ENCODE measurements at places on chromosomes 6 and 20.

DNA sequence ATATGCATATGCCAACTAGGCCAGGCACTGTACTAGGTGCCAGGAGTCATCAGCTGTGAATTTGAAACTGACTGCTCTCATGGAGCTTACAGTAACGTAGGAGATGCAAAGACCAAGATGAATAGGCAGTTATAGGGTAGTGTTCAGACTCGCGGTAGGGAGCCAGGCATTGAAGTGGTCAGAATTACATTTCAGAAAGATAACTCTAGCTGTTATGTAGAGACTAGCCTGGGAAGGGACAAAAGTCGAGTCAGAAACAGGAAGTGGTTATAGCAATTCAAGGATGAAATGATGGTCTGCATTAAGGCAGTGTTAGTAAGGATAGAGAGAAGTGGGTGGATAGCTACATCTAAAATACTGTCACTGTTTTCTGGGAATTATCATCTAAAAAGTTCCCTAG, 56.6 kb downstream of the PCMT1 start:
- DNase-seq: no peak

GRCh38 chr6:10580570-10580969, 59.4 kb downstream of the GCNT2 start:
- DNase-seq: no peak

- no peak for DNase-seq
Measured at GRCh38 chr6:18424201-18424600, 37.1 kb downstream of the RNF144B start.

DNA sequence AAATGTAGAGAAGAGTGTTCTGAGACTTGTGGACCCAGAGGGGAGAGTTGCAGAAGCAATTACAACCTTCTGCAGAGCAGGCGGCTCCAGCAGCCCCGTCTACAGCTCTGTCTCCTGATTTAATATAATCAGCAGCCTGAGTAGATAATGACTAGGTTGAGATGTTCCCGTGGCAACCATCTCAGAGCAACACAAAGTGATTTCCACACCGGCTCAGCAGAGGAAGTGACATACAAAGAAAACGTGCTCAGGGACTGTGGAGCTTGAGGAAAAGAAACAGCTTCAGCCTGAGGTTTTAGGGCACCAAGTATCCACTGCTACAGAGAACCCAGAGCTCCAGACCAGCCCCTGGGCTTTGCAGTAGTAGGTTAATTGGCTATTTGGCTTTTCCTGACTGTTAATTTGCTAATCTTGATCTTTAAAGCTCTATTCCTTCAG, 136.4 kb downstream of the MTFR2 start:
- no peak for DNase-seq

DNA sequence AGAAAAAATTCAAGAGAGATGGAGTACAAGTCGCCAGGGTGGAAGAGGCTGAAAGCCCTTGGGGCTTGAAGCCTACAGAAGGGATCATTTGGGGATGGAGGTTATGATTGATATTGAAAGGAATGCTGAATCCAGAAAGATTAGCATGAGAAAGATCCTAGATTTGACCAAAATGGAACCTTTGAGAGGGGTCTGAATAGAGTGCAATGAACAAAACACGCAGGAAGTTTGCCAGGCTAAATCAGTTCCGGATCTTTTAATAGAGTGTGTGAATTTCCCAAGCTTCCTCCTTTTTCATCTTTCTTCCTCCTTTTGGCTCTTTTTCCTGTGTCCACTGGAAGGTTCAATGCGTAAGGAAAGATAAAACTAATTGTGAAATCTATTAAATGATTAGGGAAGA, 15.3 kb downstream of the IPCEF1 start:
- DNase-seq: no peak

DNA sequence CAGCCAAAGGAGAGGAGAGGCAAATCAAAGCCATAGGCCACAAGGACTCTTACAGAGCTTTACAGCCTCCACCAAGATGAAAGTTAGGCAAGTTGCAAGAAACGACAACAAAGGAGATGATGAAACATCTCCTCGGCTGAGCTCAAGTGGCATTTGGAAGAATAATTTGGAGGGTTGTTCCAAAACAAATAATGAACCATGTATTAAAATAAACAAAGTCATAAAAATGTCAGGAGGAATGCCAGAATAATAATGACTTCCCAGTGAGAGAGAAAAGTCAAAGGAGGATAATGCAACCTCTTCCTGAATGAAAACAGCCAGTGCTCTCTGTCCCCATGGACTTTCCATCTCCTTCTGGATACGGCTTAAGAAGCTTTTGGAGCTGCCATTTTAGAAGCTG, 371.4 kb upstream of the ID4 start:
- no peak for DNase-seq

DNA sequence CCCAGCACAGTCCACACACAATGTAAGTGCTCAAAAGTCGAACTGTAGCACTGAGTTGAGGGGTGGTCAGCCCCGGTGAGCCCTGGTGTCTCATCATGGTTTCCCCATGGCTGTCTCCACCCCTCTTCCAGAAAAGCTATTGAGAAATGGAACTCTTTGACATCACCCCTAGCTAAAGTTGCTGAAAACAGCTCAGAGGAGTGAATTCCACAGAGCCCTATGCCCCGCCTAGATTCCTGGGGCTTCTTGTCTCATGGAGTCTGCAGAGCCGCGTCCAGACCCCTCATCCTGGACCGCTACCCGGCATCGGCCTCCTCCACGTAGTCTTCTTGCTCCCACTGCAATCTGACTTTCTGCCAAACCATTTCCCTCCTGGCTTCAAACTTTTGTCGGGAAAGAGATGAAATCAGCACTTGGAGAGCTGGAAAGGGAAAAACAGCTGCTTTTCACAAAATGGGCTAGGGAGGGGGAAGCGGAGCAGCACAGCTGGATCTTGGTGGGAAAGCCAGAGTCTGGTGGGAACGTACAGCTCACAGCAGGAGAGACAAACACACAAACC, 132.2 kb downstream of the SNX5 start:
- no peak for DNase-seq

- no peak for DNase-seq
Measured at GRCh38 chr20:25452333-25452732, 44.9 kb downstream of the GINS1 start.

GRCh38 chr20:37207171-37207570, 27.8 kb upstream of the MROH8 start:
- no peak for DNase-seq

GRCh38 chr6:31299947-31300346, 28.1 kb upstream of the HLA-C start:
- DNase-seq: no peak

- DNase-seq: no peak
Measured at GRCh38 chr6:37653933-37654565, 43.6 kb downstream of the MDGA1 start.

GRCh38 chr6:22884456-22884855, 315.1 kb downstream of the HDGFL1 start:
- no peak for DNase-seq

DNA sequence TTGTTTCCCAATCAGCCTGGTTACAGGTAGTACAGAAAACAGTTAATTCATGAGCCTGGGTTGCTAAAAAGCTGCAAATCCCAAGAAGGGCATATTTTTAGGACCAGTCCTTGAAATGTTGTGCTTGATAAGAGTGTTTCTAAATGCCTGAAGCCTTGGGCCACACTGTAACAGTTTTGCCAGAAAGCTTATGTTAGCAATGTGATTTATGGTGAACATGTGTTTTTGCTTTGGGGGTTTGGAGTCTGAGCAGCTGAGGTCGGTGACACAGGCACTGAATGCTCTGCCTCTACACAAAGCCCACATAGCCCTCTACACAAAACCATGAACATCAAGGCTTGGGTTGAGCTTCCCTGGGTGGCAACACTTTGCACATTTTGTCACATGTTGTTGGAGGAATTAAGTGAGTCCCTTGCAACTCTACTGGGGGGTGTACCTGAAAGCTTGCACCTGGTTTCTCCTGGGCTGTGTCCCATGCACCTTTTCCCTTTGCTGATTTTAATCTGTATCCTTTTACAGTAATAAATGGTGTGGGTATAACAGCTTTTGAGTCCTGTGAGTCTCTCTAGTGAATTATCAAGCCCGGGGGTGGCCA, 22.2 kb downstream of the AHI1 start:
- DNase-seq: no peak

DNA sequence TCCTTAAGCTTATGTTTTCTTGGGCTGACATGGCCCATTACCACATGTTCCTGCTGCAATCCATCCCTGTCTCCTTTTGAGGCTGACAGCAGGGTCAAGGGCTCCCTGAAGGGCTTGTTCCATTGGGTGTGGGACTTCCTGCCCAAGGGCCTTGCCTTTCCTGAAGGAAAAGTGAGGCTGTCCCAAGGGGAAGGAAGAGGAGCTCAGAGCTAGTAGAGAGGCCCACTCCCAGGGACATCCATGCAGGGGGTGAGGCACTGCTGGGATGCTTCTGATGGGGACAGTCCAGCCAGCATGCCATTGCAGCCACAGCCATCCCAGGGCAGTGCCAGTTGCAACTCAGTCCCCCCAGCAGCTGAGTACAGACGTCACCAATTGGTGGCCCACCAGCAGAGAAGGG, 138.4 kb upstream of the FOXA2 start:
- no peak for DNase-seq

- DNase-seq: no peak
Measured at GRCh38 chr6:116287689-116288282, 8.1 kb upstream of the TSPYL1 start.

DNA sequence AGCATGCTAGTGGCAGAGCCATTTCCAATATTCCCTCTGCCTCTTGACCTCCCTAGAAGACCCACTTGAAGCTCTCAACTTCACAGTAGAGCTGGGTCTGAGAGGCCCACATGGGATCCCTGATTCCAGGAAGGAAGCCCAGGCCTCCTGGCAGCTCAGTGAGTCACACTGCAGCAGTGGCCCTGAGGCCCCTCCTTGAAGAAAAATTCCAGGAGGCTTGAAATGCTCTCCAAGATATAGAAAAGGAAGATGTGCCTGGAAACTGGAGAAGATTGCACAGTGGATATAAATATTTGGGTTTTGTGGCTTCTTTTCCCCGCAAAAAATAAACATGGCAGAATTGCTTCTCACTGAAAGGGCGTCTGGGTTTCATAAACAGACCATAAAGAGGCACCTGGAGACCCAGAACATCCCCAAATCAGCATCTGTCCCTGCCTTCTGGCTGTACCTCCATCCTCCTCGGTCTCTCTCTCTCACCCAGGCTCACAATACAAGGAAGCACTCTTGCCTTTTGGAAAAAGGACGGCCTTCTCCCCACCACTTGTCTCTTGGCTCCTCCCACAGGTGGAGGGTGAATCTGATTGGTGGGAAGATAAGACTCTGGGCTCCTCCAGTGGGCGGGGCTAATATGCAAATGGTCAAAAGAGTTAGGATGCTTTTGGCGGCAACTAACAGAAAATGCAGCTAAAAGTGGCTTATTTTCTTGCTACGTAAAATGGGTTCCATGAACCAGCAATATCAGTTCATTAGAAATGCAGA, 200.0 kb upstream of the SULF2 start:
- DNase-seq: no peak

GRCh38 chr20:62895539-62895938, 30.8 kb downstream of the DIDO1 start:
- DNase-seq: no peak

GRCh38 chr20:10379761-10380160, 54.3 kb downstream of the MKKS start:
- DNase-seq: no peak

DNA sequence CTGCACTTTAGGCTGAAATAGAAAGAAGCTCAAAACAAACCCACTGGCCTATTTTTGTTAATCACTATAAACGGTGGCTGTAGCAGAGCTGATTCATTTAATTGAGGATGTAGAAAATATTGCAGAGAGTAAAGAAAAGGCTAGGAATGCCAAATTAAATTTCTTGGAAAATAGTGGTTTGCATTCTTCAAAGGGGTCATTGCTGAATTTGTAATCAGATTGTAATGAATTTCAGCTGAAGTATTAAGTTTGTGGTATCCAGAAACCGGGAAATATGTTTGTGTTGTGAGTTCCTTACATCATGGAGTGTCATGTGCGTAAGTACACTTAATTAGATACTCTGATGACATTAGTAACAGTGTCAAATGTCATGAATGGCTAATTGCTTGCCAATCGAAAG, 203.0 kb downstream of the SAMD5 start:
- no peak for DNase-seq

DNA sequence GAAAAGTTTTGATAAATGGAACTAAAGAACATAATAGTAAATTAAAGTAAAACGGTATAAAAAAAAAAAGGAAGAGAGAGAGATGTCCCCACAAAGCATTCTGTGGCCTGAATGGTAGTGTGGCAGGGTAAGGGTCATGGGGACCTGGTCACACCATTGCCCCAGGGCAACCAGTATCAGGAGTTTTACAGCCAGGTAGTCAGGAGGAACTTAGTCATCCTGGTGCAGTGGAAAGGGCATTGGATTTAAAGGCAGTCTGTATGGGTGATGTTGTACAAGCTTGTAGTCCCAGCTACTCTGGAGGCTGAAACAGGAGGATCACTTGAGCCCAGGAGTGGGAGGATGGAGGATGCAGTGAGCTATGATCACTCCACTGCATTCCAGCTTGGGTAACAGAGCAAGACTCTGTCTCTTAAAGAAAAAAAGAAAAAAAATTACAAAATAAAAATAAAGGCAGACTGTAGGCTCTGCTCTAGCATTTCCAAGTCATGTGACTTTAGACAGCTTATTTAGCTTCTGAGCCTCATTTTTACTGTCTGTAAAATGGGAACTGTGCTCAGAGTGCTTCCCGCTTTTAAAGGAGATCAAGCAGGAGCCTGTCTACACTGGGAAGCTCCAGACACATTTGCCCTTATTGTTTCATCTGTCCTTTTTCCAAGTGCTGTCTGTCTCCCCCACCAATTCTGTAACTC, 112.8 kb upstream of the ARMC2 start:
- DNase-seq: no peak

DNA sequence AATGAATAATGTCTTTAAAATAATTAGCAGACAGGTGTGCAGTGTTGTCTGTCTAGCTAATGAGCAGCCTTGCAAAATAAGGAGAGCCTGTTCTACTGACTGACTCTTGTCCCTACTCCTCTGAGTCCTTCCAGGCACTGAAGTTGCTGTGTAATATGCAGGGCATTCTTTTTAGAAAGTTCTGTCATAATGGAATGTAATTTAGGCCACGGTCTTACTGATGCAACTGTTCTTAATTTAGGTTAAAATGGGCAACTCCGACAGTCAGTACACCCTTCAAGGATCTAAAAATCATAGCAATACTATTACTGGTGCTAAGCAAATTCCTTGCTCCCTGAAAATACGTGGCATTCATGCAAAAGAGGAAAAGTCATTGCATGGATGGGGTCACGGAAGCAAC, 133.9 kb downstream of the TIAM2 start:
- DNase-seq: no peak

DNA sequence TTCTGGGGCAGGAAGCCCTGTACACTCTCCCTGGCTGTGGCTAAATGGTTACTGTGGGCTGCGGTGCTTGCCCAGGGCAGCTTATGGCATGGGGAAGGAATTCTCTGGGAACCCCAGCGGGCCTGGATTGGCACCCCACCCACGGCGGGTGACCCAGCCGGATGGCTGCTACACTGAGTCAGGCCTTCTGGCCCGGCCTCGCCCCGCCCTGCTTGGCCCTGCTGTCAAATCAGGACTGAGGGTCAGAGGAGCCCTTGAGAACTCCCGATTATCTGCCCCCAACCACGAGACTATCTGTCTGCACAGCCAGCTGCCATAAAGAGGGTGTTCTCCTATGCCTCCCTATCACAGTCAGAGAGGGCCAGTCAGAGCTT, 7.3 kb upstream of the ITPR3 start:
- DNase-seq: no peak

GRCh38 chr6:93494057-93494456, 74.7 kb upstream of the EPHA7 start:
- no peak for DNase-seq

Data from stimulated activated CD8-positive, alpha-beta memory T cell treated with anti-CD3 and anti-CD28 coated beads, Interleukin-2, amount 100 ng/mL, for 1 hour (primary cell).